Activated gamma-delta T cell (primary cell): ENCODE measurements at places on chromosomes 2 and 18.

GRCh38 chr2:70490381-70490780 lies 63.2 kb downstream of the TGFA start:
- DNase-seq: no peak

- DNase-seq: no peak
Observed at GRCh38 chr2:75604484-75604883, 42.1 kb upstream of the MRPL19 start.

GRCh38 chr2:8628866-8629209 lies 53.0 kb upstream of the ID2 start:
- no peak for DNase-seq

DNA sequence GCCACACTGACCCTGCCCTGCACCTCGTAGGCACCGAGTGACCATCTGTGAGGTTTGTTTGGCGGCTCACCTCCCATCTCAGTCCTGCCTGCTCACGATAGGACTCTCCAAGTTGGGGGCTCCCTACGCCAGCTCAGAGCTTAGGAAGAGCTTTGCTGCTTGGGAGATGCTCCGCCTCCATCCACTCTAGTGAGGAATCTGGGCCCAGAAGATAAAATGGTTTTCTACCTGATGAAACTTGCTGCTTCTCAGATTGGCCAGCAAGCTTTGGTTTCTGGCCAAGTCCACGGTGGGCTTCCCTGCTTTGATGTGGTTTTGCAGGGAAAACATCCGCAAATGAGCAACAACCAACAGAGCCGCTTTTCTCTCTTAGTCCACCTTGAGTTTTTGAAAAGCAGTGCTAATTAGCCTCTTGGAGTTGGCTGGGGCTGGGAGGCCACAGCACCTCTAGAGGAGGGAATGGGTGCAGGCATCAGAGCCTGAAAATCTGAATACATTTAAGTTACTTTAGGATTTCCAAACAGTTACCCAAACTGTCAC lies 42.2 kb downstream of the THNSL2 start:
- DNase-seq: no peak

- DNase-seq: no peak
Observed at GRCh38 chr2:97702731-97703470, 10.5 kb upstream of the ZAP70 start.

- DNase-seq: no peak
Observed at GRCh38 chr2:21607572-21607971, 483.8 kb downstream of the TDRD15 start.

GRCh38 chr2:100321866-100322820 lies at the start of gene LONRF2:
LONRF2 (minus strand) TSS chr2:100322501; CDS start chr2:100322093, 408 bp downstream.
- DNase-seq: peak; percentile 10

- no peak for DNase-seq
Observed at GRCh38 chr18:8669571-8669970, 35.8 kb upstream of the MTCL1 start.

DNA sequence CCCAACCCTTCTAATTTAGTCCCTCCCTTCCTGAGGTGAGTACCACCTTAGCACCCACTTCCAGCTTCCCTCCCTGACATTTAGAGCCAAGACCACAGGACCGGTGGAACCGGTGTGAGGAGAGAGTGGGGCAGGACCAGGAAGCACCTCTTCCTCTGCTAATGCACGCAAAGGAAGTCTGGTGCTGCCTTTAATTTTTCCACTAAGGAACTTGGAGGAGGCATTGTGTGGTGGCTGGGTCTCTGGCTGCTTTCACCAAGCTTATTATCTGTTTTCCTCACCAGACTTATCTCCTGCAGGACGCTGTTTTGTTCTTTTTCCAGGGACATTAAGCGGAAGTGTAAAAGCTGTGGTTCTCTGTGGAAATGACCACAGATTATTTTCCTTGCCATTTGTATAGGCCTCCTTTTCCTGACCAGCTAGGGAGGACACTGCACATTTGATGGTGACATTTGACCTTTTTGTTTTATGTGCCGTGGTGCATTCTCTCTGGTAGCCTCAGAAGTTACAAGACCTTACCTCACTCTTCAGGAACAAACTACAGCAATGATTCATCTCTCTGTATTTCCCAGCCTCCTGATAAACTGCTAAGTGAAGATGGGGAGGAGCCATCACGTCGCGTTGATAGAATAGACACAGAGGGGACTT lies 39.8 kb upstream of the SPTBN1 start:
- no peak for DNase-seq

GRCh38 chr18:6980363-6980762 lies 137.2 kb downstream of the LAMA1 start:
- no peak for DNase-seq

GRCh38 chr2:129758784-129759471 lies 220.5 kb upstream of the RAB6C start:
- no peak for DNase-seq

- DNase-seq: no peak
Observed at GRCh38 chr18:331221-331821, 63.5 kb upstream of the THOC1 start.

- no peak for DNase-seq
Observed at GRCh38 chr18:79986726-79987125, 1.6 kb downstream of the TXNL4A start.

DNA sequence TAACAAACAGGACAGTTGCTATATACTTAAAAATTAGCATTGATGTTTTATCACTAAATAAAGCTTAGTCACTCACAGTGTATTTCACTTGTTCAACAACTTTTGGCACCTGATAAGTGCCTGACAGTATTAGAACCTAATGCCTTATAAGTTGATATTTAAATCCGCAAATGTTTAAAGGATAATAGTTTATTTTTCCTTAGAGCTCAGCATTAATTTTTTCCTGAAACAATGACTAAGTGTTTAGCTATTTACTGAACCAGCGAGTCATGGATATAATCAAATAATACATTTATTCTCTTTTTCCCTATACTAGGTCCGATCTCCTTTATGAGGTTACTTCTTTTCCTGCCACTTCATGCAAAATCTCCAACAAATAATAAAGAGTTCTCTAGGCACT lies 146.0 kb upstream of the PGAP1 start:
- DNase-seq: no peak

- peak; percentile 5 for DNase-seq
Observed at GRCh38 chr18:35376393-35376741, 770 bp downstream of the ZNF396 start.

DNA sequence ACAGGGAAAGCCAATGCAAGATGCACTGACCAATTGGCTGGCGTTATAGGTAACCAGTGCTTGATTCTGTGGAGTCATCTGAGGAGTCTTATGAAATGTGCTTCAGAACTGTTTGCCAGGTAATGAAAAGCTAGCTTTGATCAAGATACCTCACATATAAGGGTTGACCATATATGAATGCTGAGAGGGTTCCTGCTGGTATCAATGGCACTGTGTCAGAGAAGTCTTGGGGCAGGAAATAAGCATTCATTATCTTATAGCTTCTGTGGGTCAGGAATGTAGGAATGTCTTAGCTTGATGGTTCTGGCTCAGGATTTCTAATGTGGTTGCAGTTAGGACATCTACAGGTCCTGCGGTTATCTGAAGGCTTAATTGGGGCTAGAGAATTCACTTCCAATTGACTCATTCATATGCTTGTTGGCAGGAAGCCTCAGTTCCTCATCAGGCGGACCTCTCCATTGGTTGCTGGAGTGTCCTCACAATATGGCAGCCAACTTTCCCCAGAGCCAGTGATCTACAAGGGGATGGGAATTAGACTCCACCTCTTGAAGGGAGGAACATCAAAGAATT lies 22.1 kb upstream of the TCF7L1 start:
- no peak for DNase-seq

DNA sequence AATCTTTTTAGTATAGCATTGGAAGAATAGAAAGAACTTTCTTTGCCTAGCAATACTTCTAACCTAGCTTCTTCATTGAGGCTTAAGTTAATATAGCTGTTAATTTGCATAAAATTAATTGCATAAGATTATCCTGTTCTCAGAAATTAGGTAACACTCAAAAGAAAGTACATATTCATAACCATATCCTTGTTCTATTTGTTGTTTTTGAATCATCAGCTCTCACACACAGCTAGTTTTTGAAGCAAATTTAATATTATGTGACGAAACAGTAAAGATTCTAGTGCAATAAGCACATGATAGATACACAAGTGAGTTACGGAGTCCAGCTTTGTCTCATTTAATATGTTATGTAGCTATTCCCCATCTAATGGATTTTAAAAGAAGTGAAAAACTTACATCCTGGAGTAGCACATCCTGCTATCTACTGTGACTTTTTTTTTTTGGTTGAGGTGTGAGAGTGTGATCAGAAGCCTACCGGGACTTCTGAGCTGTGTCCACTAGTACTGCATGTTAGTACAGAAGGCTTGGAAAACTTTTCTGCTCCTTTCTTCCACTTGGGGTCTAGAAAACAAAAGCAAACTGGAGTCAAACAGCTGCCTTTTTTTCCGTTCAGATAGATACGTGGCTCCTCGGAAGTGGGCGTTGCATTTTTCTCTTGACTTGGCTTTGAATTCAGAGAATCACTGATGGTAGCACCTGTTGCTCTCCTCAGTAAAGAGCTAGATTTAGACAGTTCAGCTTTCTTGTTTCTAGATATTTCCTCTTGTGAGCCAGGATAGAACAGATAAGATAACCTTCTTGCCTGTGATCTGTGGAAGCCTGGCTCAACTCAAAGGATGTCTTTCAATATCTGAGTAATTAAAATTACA lies 27.2 kb downstream of the KDM3A start:
- no peak for DNase-seq

GRCh38 chr2:40100676-40101075 lies 321.6 kb upstream of the THUMPD2 start:
- no peak for DNase-seq

DNA sequence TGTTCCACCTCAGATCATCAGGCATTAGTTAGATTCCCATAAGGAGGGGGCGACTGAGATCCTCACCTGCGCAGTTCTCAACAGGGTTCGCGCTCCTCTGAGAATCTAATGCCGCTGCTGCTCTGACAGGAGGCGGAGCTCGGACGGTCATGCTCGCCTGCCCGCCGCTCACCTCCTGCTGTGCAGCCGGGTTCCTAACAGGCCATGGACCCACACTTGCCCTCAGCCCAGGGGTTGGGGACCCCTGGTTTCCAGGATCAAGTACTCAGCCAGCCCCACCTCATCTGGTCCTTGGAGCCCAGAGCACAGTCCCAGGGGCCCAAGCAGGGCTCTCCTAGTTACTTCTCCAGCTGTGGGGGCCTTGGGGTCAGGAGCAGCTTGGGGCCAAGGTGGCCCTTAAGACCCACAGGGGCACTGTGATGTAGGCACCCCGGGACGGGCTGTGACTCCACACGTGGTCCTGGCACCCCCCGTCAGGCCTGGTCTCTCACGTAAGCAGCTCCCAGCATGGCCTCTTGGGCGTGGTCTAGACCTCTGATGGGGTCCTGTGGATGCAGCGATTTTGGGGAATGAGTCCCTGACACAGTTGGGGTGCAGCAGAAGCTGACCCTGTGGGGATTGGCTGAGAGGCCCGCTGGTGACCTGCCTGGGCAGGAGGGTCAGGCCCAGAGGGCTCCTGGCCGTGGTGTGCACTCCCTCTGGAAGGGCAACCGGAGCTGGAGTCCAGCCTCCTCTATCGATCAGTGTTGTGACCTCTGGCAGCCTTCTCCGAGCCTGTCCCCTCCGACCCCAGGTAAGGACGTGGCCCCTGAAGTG lies 28.3 kb upstream of the OTOS start:
- DNase-seq: no peak

DNA sequence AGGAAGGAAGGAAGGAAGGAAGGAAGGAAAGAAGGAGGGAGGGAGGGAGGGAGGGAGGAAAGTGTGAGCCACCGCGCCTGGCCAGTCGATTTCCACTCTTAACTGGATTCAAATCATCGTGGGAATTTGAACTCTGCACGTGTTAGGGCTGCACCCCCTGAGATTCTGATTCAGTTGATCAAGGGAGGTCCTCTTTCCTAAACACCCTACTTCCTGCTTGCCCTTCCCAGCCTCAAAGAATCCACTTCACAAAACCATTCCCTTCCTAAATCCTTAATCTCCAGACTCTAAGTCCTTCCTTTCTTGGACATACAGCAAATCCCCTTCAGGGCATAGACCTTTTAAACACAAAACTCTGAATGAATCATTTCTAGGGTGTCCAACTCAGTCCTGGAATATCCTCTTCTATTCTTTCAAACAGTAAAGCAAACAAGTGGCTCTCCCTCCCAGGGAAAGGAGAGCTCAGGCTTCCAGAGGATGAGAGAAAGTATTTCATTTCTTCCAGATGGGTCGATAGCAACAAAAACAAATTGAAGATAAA lies 68.2 kb upstream of the MBOAT2 start:
- no peak for DNase-seq

DNA sequence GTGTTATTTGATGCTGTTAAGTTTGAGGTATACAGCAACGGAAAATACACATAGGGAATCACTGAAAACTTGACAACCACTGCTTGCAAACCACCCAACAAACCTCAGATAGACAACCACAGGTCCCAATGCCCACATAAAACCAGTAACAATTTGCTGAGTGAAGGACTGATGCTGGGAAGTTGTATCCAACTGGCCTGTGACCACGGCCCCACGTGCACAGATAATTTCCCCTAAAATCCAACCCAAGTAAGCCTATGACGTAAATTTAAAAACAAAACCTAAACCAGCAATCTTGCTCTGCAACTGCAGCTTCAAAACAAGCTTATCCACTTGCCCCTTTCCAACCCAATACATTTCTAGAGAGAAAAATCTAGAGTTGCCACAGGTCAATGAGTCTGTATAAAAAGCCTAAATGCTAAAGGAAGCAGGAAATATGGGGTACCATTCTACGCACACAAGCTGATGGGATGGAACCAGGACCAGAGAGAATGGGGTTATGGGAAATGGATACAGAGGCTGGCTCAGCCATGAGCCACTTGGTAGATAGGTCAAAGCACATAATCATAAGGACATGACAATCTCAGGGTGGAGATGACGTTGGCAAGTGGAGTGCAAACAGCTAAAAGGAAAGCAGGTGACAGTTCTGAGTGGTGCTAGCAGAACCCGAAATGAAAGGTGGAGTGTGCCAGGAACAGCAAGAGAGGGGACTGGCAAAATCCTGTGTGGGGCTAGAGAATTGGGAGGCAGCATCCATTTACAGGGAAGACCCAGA lies 27.8 kb upstream of the CREB1 start:
- DNase-seq: no peak

GRCh38 chr18:24534737-24535136 lies 74.3 kb downstream of the HRH4 start:
- DNase-seq: no peak

DNA sequence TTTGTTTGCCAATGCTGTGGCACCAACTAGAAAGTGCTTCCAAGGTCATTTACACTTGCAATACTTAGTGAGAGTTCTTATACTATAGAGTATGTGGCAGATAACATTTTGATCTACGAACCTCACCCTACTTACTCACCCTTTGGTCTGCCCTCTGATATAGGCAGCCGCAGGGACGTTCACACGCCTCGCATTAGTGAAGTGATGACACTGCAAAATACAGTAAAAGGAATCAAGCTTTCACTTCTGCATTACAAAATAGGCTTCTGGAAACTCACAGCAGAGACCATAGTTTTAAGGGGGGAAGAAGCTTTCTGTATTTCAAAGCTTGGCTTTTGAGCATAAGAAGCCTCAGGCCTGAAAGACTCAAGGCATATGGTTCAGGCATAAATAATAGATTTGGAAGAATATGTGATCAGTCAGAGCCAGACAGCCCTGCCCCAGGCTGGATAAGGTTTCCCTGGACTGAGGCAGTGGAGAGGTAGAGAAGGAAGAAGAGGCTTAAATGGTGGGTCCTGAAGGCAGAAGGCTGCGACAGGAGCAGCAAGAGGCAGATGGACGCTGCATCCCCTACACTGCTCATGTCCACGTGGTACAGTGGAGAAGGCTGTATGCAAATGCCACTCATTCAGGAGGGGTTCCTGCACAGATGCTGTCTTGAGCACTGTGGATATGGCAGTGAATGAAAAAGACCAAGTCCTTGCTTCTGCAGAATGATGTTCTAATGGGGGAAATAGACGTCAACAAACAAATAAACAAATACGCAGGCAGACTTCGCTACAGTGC lies 63.1 kb downstream of the FECH start:
- no peak for DNase-seq

GRCh38 chr2:32342801-32343200 lies 14.0 kb upstream of the BIRC6 start:
- no peak for DNase-seq
